Activated B cell treated with CpG ODN at 0.5 μM for 24 hours (primary cell): ENCODE measurements at places on chromosomes 5 and 9.

GRCh38 chr9:69089491-69089890 is 53.9 kb downstream of the FXN start:
- DNase-seq = no peak

DNA sequence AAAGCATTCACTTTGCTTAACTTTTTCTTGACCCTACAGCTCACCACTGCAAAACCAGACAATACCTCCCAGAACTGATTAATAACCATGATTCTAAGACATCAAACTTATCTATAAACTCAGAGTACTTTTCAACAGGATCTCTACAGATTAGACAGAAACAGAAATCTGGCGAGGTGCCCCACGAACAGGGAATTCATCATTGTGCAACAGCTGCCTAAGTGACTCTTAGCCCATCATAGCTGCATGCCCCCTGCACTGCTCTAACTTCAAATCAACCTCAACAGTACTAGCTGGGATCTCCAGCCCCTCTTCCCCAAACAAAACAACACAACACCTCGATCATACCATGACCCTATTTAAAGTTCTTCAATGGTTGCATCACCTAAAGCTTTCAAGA is 16.1 kb upstream of the COL23A1 start:
- DNase-seq = no peak

GRCh38 chr5:483011-483410 is 40.0 kb downstream of the EXOC3 start:
- DNase-seq = no peak

DNA sequence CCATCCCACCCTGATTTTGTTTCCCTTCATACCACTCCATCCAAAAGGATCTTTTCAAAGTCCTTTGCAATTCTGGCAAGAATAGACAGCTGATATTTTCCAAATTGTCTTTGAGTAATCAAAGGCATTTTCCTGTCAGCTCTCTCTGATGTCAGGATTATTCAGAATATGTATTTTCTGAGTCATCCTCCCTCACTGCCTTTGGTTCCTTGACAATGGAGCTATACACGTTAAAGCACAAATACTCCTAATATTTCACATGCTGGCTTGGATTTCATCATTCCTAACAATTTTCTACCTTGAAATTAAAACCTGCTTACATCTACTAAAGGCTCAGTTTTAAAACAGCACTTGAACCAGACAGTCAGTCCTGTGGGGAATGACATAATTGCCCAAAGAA is 379.4 kb downstream of the GADD45G start:
- no peak for DNase-seq

DNA sequence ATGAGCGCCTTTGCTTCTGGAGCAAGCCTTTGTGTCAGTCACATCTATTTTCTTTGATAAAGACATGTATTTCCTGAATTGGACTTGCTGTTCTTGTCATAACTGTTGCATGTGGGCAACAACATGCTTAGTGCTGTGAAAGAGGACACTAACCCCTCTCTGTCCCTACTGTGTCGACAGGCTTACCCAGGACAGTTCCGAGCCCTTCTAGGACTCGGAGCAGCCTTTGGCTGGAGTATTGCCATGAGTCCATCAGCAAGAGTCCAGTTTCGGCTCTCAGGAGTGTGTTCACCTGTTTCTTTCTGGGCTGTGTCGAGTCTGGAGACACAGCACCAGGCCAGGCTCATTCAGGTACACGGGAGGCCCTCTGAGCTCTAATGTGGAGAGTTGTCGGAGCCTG is 36.1 kb upstream of the PHF2 start:
- DNase-seq = no peak

- DNase-seq = peak; percentile 25
Measured at GRCh38 chr5:172274951-172275753, 8.4 kb downstream of the UBTD2 start.

- DNase-seq = no peak
Measured at GRCh38 chr5:148558892-148559291, 95.4 kb downstream of the HTR4 start.

- DNase-seq = no peak
Measured at GRCh38 chr5:73827106-73827450, 201.1 kb downstream of the ARHGEF28 start.

GRCh38 chr9:113524468-113524867 is 60.9 kb downstream of the RGS3 start:
- no peak for DNase-seq

DNA sequence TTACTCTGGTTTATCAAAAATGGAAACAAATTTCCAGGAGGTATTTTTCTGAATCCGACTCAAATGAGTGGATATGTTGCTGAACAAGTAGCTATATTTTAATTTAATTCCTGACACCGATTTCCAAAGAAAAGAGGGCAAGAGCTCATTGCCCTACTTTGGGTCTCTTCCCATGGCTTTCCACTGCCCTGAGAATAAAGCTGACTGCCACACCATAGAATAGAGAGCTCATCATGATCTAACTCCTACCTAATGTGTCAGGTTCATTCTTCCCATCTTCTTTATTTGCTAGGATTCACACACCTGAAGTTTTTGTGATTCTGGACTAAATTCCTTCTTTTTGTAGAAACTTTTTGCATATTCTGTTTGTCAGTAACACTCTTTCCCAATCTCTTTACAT is 792.1 kb downstream of the DTWD2 start:
- DNase-seq = no peak
